ENCODE measurements at places on chromosomes 13 and 19.

DNA sequence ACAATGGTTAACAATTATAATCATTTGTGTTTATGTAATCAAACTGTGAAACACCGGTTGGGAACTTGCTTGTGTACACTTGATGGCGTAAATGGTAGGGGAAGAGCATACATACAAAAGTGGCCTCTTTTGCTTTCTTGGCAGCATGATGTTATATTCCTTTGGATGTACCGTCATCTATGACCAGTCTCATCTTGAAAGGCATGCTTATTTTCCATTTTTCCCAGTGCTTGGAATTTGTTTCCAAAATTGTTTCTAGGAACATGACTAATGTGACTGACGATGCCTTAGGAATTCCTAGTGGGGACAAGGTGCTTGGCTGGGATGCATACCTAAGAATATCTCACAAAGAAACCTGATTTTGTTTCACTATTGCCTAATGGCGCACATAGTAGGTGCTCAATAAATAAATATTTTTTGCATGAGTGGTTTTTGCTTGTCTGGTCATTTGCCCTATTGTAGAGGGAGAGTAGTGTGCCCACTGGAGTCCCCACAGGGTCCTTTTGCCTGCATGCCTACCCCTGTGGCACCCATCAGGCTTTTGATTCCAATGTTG is 45.5 kb downstream of the SAE1 start:
- DNase-seq = no peak

DNA sequence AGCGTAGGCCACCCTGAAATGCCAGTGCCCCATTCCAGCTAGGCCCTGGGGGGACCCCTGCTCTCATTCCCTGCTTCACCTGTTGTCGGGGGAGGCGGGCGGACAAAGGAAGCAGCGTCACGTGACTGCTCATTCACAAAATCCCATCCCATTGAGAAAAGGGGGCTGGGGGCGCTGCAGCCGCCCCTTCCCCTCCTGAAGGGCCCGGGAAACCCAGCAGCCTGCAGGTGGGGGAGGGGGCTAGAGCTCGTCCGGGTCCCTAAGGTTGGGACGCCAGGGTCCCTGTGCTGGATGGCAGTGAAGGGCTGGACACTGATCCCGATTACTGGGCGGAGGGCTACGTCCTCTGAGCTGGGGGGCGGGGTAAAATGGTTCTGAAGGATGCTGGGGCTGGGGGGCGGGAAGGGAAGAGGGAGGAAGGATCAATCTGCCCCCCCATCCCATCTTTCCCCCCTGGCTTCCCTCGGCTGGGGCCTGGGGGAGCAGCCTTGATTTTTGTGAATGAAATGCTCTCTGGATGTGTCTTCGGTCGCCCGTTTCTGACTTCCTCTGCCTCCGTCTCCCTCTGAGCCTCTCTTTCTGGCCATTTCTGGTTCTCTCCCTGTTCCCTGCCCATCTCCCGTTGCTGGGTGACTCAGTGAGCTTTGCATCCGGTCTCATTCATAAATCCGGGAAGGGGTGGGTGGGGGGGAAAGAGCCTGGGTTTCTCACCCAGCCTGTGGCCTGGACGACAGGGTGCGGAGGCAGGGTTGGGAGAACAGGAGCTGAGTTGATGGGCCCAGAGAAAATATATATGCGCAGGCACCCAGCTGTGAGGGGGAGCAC is 816 bp downstream of the SPRED3 start:
- no peak for DNase-seq

GRCh38 chr13:37023871-37024270 is 23.3 kb downstream of the EXOSC8 start:
- DNase-seq = no peak

GRCh38 chr19:55080121-55080967 is 4.7 kb downstream of the EPS8L1 start:
- DNase-seq = no peak

GRCh38 chr19:18051887-18052286 is 34.8 kb downstream of the IL12RB1 start:
- DNase-seq = no peak

DNA sequence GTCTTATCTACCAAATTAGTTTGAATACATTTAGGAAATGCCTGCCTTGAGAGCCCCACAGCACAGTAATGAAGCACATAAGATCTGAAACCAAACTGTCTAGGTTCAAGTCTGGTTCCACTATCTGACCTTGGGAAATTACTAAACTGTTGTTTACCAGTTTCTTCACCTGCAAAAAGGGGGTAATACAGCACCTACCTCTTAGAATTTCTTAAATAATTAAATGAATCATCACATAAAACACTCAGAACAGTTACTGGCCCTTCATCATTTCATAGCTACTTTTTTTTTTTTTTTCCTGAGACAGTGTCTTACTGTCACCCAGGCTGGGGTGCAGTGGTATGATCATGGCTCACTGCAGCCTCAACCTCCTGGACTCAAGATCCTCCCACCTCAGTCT is 59.6 kb downstream of the USP12 start:
- DNase-seq = no peak

DNA sequence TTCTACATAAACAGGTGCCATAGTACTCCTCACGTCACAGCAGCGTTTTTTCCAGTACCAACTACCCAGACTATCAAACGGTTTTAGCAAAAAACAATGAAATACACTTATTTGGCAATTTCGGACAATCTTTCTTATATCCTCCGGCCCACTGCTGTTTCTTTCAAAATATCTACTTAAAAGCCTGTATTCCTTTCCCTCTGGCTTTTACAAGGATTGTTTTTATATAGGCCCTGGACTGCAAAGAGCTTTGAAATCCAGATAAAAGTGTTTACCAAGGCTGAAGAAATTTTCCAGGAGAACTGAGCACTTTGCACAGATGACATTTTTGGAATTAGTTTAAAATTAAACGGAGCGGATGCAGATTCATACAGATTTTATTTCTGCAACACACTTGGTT is 255.9 kb upstream of the STARD13 start:
- no peak for DNase-seq

GRCh38 chr19:29480507-29480906 is 45.3 kb upstream of the VSTM2B start:
- no peak for DNase-seq

- no peak for DNase-seq
Measured at GRCh38 chr13:27131906-27132305, 39.7 kb downstream of the USP12 start.

Data from lower leg skin (tissue), 4 donors.